ENCODE measurements at places on chromosomes 6 and 20. TPM values are rescaled to one million over a fixed set of nuclear protein-coding genes. Genes with fewer than 3 reads are reported as not detected.

EYA2 gene
- total RNA-seq: not detected

PTCHD4 gene
- total RNA-seq: 28.5 TPM

XKR7 gene
- total RNA-seq: 0.23 TPM

RSPO4 gene
- 0.95 TPM for total RNA-seq

CTSZ gene
- 150 TPM for total RNA-seq

TNXB gene
- total RNA-seq: 7.5 TPM

TMC2 gene
- not detected for total RNA-seq

DEFB118 gene
- not detected for total RNA-seq

DNA sequence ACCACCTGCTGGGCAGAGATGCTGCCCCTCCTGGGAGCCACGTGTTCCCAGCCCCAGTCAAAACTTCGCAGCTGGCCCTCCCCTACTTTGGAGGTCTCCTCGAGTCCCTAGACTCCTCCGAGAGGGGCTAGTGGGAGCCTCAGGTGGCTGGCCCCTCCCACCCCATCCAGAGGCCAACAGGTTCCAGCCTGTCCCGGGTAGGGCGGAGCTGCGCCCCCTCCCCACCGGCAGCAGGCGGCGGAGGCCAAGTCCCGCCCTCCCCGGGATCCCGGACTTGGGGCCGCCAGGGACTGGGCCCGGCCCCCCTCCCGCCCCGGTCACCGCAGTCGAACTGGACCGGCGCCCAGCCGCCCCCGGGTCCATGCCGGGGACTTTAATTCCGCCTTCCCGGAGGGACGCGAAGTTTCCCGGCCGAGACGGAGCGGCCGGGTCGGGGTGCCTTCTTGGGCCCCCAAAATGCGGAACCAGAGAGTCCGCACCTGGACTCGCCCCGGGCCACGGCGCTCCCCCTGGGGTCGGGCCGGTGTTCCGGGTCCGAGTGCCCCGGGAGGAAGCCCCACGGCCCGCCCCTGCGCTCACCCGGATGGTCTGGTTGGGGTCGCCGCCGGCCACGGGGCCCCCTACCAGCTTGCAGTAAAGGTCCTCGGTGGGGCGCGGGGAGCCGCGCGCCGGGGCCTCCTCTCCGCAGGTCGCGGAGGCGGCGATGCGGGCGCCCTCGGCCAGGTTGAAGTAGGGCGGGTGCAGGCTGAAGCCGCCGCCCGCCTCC is 559 bp downstream of the LAMA5 start:
- no peak for DNase-seq

GRCh38 chr20:36786663-36787062 is 13.1 kb upstream of the DSN1 start:
- DNase-seq: no peak

DNA sequence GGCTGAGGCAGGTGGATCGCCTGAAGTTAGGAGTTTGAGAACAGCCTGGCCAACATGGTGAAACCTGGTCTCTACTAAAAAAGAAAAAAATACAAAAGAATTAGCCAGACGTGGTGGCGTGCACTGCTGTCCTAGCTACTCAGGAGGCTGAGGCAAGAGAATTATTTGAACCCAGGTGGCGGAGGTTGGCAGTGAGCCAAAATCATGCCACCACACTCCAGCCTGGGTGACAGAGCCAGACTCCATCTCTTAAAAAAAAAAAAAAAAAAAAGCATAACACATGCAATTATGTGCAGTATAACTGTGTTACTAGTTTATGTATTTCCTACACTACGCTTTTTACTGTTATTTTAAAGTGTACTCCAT is 31.9 kb upstream of the FAM135A start:
- DNase-seq: no peak

DNA sequence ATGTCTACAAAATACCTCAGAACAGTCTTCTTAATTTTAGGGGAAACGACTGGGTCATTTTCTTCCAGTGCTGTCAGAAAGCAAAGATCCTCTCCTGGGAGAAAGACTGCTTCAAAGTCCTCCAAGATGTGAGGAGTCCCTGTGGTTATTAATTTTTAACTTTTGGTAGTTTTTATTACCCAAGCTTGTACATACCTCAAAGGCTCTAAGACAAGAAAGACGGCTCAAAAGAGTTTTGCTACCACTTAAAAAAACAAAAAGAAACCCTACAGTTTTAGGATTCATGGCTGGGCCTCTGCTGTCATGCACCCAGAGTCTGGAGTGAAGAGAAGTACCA is 56.1 kb upstream of the APCDD1L start:
- DNase-seq: no peak

DNA sequence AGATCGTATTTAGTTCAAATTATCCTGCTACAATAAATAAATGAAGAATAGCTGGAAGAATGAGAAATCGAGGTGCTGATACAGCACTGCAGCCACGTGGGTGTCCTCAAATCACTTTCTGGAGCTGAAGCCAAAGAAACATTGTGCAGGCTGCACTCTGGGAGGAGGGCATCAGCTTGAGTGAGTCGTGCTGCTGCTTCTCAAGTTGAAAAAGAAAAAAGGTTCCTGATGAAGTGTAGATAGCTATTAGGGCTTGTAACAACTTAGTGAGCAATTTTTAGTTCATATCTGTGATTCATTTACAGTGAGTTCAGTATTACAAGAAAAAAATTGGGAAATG is 40.5 kb downstream of the DSE start:
- DNase-seq: no peak

DNA sequence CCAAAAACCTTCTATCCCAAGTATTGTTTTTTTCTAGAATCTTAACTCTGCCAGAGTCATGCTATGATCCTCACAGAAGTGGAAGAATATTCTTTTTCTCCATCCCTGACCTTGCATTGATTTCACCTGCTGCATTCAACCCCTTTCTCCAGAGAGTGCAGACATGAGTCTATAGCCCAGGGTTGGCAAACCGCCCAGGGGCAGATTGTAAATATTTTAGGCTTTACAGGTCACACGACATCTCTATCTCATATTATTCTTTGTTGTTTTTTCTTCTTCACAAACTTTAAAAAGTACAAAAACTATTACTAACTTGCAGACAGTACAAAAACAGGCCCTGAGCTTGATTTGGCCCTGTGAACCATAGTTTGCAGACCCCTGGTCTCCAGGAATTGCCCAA is 112.1 kb upstream of the ASF1A start:
- DNase-seq: no peak

- no peak for DNase-seq
Measured at GRCh38 chr6:157443066-157443800, 62.2 kb downstream of the ZDHHC14 start.

GRCh38 chr20:63427206-63427605 is 45.2 kb downstream of the KCNQ2 start:
- no peak for DNase-seq

GRCh38 chr6:2578767-2579166 is 172.0 kb downstream of the MYLK4 start:
- no peak for DNase-seq

DNA sequence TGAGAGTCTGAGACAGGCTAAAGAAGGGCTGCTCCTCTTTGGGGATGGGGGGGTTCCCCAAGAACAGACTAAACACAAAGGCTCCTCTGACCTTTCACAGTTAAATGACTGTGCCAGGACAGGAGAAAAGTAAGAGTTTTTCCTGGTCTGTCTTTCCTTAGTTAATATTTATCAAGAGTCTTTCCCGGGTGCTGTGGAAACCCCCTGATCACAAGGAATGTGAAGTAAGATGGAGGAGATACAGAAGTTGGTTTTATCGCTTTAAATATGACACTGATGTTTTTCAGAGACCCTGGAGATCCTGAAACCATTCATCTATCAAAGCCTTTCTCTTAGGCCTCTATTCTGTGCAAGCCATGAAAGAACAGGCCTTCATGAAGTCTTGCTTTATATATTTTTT is 105.8 kb downstream of the RNF144B start:
- DNase-seq: no peak

DNA sequence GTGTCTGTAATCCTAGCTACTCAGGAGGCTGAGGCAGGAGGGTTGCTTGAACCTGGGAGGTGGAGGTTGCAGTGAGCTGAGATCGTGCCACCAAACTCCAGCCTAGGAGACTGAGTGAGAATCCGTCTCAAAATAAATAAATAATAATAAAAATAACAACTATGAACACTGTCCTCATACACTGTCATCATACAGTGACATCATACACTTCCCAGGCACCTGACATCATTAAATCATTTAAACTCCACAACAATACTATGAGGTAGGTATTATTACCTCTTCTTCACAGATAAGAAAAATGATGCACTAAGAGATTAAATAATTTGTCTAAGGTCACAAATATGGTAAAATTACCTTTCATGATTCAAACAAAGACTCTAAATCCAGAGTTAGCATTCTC is 200.9 kb upstream of the RUNX2 start:
- DNase-seq: no peak

GRCh38 chr20:34175079-34175478 is 63.0 kb upstream of the EIF2S2 start:
- DNase-seq: no peak

- no peak for DNase-seq
Measured at GRCh38 chr6:157967486-157967885, 14.2 kb upstream of the SYNJ2 start.

DNA sequence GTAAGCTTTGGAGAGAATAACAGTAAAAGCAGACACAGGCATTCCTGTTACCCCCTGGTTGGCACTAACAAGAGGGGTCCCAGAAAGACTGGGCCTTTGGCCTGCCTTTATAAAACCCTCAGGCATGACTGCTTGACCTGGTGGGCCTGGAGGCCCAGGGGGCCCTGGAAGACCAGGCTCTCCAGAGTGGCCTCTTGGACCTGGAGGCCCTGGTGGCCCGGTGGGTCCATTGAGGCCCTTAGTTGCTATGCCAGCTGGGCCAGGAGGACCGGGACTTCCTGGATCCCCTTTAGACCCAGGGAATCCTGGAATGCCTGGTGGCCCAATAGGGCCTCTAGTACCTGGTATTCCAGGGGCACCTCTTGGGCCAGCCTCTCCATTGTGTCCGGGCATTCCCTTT is 5.5 kb downstream of the COL10A1 start:
- no peak for DNase-seq

DNA sequence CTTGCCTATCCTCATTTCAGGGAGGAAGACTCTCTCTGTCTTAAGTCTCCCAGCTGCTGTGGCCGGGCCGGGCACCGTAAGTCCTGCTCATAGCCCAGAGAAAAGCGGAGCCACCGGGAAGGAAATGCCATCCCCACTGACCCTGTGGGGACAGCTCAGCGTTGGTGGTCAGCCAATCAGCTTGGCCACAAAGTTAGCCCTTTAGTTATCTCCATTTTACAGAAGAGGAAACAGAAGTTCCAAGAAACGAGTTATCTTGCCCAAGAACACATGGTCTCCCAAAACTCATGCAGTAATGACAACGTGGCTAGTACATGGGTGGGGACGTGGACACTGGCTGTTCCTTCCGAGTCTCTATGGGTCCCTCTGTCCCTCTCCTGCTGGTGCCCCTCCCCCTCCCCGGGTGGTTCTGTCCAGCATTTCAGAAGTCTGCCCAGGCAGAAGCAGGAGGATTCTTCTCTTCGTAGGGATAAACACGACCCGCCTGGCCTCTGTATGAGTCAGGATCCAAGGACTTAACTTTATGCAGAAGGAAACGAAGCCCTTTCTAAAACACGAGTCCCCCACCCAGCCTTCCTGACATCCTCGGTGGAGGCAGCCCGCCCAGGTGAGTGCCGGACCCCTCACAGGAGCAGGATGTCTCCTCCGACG is 273.8 kb downstream of the CDH4 start:
- peak; percentile 27 for DNase-seq

GRCh38 chr6:34053721-34054120 is 92.2 kb downstream of the GRM4 start:
- DNase-seq: no peak

DNA sequence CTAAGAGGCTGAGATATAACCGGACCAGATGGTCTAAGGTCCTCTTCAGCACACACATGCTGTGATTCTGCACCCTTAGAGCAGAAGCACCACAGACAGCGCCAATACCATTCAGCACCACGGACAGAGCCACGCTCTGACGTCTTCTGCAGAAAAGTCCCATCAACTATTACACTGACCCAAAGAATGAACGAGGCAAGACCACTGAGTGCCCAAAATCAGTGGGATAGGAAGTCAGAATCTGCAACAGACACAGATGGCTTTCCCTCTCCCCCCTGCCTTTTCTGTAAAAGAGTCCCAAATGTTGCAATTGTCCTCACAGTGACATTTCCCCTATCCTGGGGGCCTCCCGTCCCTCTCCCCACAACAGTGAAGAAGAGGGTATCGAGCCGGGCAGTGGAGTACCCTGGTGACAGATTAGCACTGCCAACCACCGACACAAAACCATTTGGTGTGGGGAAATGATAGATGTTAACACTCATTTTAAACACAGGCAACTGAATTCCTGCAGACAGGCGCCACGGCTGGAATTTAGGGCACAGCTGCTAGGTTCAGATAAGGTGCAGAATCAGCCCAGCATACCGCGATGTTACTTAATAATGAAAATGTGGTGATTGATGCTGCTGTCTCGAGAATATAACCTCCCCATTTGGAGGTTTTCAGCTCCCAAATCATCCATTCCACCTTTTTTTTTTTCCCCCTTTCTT is 66.6 kb upstream of the CTNNBL1 start:
- peak; percentile 70 for DNase-seq

- DNase-seq: no peak
Measured at GRCh38 chr6:42896178-42896719, 16.8 kb downstream of the RPL7L1 start.

- no peak for DNase-seq
Measured at GRCh38 chr6:16568128-16568527, 193.1 kb downstream of the ATXN1 start.

DNA sequence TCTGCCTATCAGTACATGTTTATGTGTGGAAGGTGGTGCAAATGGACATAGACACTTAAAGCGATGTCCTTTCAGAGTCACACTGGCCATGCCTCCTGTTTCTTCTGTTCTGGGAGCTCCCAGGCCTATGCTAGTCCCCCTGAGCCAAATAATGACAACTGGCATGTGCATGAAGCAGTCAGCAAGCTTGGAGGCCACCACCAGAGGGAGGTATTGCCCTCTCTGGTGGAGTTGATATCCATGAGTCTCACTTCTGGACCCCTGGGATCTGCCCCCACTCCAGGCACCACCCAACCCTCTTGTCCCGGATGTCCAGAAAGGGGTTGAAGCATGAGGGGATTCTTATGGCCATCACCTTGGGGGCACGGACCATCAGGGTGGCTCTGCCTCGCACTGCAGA is 172.2 kb downstream of the AIG1 start:
- DNase-seq: peak; percentile 62

DNA sequence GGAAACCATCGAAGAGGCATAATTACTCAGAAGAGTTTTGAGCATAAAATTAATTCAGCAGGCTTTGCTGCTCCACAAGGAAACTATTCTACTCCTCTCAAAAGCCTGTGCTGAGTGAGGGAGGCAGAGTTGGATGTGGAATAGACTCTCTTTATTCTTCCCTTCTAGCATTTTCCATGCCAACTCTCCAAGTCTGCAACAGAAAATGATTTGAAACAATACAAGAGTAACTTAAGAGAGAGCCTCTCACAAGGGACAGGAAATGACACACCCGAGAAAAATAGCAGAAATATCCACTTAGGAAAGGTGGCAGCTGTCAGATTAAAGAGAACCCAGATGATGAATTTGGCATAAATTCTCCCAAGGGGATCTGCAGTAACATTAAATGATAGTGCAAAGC is 26.3 kb upstream of the LAMP5 start:
- DNase-seq: no peak

DNA sequence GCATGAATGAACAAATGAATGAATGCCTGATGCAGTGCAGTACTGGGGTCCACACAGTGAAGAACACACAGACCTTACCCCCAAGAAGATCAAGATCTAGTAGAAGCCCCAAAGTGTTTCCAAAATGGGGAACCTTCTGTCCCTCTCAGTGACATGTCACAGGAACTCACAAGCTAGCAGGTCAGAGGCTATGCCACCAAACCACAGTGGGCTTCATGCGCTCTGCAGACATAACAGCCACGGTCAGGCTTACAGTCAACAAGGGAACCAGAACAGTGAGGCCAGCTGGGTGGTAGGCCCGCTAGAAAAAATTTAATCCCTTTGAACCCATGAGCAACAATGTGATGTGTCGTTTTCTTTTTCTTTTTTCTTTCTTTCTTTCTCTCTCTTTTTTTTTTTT is 20.2 kb upstream of the ARFGEF2 start:
- DNase-seq: no peak
